ENCODE measurements at places on chromosomes 1 and 21.

GRCh38 chr1:12162459-12163137, 4.2 kb upstream of the TNFRSF1B start:
- DNase-seq: no peak

- no peak for DNase-seq
These were observed 65.0 kb upstream of the CSF1 start for GRCh38 chr1:109845658-109846057.

GRCh38 chr1:168485048-168485447, 58.7 kb downstream of the XCL2 start:
- DNase-seq: no peak

- DNase-seq: peak; percentile 89
These were observed at the start of gene TNFRSF1B for GRCh38 chr1:12166834-12167492. TNFRSF1B (plus strand) TSS chr1:12166991; CDS start chr1:12167092, 101 bp downstream.
